Anterior cingulate cortex (tissue), 58 donors: ENCODE measurements at places on chromosomes 3 and 15.

GRCh38 chr3:144127700-144128099 lies 156.1 kb downstream of the DIPK2A start:
- no peak for DNase-seq

- no peak for DNase-seq
Measured at GRCh38 chr3:184491867-184492615, 69.5 kb upstream of the EPHB3 start.

GRCh38 chr3:183151821-183152351 lies 10.6 kb downstream of the LAMP3 start:
- no peak for DNase-seq

DNA sequence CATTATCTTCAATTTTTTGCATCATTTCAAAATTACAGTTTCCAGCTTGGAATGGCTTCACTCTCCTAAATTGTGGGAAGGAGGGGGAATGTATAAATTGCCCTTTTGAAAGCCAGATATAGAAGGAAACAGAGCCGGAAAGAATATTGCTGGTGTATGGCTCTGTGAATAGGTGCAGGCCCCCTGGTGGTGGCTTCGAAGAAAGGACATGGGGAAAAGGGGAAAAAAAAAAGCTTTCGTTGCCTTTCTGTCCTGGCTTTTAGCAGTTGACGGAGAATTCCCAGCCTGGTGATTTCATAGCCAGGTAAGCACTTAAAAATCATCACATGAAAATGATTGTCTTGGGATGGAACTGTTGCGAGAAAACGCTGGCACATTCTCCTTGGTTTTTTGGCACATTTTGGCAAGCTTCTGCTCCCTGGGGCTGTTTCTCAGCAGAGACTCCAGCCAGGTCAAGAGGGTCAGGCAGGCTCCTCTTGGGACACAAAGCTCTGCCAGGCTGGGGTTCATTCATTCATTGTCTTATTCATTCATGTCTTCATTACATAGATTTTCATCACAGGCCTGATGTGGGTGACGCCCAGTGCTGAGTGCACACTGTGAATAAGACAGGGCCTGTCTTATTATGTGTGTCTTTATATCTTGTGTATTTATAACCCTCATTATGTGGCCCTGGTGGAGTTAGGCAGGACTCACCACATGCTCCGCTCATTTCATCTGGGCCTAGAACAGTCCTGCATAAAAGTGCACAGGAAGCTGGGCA lies 300.0 kb upstream of the TPM1 start:
- peak; percentile 35 for DNase-seq

- DNase-seq, result peak; percentile 0
Measured at GRCh38 chr3:86937306-86937791, 53.6 kb downstream of the VGLL3 start.

DNA sequence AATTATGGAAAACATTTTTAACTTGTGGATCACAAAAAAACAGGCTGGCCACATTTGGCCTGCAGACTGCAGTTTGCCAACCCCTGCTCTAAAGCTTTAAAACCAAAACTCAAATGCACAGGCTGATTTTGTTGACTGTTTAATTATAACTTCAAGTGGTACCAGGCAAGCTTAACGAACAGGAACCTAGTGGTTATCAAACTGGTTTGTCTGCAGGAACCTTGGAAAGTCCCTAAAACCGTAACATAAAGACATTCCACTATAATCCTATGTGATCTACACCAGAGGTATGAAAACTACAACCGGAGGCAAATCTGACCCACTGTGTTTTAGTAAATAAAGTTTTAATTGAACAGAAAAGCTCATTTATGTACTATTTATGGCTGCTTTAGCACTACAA lies 52.4 kb downstream of the TBL1XR1 start:
- DNase-seq, result no peak

DNA sequence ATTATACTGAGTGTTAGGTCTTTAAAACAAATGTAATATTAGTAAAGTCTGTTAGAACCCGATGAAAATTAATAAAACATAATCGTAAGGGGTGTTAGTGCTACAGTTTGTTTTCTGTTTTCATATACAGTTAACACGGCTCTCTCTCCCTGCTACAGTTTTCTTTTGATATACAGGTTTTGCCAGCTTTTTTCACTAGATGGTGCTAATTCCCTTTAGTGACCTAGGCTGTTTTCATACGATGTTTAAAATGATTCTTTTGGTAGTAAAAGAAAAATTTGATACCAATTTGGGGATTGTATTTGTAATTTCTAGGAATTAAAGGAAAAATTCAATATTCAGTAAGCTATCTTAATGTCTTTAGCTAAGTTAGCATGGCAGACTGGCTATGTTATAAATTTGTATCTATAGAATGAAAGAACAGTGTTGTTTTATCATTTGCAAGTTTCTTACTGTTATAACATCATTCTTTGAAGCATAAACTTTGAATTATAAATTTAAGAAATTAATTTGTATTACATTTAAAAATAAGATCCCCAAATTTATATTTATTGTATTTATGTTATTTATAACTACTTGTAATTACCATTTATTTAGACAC lies 11.5 kb downstream of the APH1B start:
- no peak for DNase-seq
